ENCODE measurements at places on chromosomes 2 and 18.

GRCh38 chr18:26322890-26323653, 96.8 kb downstream of the TAF4B start:
- DNase-seq = no peak

GRCh38 chr2:88187038-88187676, 17.0 kb downstream of the THNSL2 start:
- no peak for DNase-seq

DNA sequence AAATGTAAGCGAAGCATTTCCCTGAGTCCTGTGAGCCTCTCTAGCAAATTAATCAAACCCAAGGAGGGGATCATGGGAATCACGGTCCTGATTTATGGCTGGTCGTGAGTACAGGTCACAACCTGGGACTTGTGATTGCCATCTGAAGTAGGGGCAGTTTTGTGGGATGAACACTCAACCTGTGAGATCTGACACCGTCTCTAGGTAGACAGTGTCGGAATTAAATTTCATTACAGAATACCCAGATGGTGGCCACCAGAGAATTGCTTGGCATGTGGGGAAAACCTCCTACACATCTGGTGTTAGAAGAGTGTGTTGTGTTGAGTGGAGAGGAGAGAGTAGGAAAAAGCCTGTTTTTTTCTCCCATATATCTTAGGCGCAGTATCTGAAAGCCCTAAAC, 12.5 kb downstream of the CAPN14 start:
- DNase-seq = no peak

DNA sequence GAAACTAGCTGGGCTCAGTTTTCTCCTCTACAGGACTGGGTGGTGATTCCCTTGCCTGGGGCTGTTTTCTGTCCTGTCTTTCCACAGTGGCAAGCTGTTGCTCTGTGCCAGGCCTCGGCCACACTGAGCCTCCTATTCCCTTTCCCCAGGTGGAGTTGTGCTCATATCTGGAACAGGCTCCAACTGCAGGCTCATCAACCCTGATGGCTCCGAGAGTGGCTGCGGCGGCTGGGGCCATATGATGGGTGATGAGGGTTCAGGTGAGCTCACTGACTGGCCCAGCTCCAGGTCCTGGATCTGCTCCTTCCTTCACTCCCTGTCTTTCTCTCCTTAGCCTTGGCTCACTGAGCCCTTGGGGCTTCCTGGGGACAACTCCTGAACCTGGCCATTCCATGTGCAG, 4.0 kb downstream of the NAGK start:
- DNase-seq = no peak

DNA sequence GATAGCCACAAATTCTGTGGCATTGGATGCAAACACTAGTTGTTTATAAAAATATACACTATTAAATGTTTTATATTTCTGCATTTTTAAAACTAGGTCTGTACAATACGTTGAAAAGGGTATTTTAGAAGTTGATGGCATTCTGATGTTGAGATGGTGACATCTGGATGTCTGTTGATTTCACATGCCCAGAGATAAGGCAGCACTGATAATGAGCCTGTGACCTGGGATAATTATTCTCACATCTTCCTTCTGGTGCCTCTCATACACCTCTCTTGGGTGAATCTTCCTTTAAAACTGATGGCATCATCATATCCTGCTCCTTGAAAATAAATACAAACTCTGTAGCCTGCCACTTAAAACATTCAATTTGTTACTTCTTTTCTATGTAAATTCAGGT, 208.6 kb downstream of the NYAP2 start:
- DNase-seq = no peak

DNA sequence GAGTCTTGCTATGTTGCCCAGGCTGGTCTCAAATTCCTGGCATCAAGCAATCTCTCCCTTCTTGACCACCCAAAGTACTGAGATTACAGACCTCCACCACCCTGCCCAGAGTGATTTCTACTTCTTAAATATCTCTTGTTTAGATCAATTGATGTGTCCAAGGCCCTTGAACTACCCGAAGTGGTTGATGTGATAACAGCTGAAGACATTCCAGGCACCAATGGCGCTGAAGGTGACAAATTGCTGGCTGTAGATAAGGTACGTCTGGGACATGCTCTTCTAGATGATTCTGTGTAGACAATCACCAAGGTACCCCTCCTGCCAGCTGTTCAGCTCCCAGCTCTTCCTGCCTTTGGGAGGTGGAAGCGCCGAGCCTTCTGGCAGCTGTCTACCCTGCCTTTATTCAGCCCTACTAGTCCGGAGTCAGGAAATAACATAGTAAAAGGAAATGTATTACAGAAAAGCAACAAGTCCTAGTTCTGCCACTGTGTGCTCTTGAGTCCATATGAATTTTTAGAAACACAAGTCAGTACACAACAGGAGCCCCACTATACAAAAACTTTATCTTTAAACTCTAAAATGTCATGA, 61.3 kb upstream of the BZW1 start:
- no peak for DNase-seq

DNA sequence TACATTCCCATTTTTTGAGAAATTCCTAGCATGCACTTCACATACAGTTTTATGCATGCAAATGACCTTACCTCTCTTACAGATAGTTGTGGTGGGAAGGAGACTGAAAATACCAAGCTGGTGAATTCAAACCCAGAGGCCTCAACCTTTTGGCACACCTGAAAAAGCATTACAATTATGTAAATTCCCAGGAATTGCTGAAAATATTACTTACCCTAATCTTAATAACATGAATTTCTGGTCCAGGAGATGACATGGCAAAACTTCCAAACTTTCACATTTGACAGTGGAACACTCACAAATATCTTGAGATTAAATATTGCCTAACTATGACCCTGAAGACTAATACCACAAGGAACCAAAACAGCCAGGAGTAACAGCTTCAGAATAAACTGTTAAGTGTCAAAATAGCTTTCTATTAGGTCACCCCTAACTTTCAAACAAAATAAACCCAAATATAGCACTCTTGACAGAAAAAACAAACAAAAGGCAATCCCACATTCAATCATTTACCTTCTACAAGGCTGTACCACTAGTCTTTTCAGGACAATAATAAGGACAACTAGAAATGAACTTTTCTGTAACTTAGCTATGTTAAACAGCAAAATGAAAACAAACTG, 10.9 kb upstream of the PEX13 start:
- no peak for DNase-seq

DNA sequence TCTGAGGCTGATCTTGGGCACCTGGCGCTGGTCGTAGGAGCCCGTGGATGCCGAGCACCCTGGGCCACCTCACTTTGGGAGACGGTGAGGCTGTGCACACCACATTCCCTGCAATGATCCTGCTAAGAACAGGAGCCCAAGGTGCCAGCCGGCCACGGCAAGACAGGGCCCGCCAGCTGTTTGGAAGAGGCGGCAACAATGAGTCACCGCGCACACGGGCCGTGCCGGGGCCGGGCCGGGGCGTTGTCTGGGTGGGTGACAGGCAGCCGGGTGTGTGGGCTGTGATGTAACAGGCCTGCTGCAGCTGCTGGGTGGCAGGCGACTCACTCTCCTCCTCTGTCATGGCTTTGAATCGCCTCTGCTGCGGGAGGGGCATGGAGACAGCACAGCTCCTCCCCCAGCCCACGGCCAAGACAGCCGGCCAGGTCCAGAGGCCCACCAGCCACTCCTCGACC, 49.7 kb upstream of the ODC1 start:
- DNase-seq = peak; percentile 49

DNA sequence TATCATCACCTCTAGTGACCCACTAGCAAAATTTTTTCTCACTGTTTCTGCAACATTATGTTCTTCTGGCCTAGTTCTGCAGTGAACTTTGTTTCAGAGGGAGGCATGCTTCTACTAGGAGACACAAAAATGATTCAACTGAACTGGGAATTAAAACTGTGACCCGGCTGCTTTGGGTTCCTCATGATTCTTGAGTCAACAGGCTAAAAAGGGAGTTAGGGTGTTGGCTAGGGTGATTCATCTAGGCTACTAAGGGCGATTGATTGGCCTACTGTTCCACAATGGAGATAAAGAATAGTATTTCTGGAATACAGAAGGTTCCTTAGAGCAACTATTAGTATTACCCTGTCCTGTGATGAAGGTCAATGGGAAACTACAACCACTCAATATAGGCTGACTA, 179.5 kb downstream of the PPP1R1C start:
- no peak for DNase-seq

DNA sequence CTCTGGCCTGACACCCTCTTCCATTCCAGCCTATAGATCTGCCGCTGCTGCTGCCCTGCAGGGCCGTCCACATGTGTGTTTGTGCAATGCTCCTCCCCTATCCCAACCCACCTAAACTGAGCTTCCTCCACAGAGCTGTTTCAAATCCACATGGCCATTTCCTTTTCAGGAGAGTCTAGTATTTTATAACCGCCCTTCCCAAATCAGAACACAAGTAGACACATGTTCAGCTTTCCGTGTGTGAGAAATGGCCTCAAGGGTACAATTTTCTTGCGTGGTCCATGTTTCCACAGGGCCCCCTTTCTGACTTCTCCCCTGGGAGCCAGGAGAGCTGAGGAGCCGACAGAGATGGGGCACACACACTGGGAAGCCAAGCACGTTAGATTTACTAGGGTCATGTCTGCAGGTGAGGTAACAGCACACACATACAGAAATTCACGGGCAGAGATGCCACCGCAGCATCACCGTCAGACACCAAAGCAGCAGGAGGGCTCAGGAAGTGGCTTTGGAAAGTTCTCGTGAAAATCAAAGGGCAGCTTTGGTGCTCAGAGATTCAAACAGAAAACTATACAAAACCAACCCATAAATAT, 102.9 kb upstream of the TGFA start:
- peak; percentile 55 for DNase-seq

DNA sequence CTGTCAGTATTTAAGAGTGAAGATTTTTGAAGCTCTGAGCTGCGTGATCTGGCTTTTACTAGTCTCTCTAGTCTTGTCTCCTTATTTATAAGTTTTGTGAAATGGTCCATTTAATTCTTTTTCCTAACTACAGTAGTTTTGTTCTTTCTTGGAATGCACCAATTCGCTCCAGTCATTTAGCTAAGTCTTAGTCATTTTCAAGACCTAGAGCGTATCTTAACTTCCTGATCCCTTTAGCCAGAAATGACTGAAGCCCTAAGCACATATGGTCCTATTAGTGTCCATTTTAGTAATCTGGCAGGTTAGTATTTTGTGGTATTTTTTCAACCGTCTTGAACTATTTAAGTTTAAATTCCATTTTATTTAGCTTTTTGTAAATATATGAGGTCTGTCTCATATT, 3.6 kb downstream of the BIRC6 start:
- DNase-seq = no peak

DNA sequence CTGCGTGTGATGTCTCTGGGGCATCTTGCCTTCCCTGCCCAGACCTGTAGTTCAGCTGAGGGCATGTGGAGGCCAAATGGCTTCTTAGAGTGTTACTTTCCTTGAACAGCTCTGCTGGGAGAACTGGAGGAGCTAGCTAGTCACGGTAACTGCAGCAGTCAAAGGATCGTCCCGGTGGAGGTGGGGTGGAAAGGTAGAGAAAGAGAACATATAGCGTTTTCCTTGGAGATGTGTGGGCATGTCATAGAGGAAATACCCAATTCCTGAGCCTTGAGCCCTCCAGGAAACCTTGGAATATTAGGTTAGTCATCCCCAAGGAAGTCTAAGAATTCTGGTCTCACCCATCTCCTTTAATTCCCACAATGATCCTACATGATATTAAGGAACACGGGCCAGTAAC, 33.5 kb upstream of the IL37 start:
- no peak for DNase-seq

DNA sequence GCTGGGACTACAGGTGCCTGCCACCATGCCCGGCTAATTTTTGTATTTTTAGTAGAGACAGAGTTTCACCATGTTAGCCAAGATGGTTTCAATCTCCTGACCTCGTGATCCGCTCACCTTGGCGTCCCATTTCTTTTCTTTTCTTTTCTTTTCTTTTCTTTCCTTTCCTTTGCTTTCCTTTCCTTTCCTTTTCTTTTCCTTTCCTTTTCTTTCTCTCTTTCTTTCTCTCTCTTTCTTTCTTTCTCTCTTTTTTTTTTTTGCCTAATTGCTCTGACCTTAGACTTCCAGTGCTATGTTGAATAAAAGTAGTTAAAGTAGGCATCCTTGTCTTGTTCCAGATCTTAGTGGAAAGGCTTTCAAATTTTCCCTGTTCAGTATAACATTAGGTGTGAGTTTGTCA, 41.0 kb upstream of the REEP1 start:
- no peak for DNase-seq

DNA sequence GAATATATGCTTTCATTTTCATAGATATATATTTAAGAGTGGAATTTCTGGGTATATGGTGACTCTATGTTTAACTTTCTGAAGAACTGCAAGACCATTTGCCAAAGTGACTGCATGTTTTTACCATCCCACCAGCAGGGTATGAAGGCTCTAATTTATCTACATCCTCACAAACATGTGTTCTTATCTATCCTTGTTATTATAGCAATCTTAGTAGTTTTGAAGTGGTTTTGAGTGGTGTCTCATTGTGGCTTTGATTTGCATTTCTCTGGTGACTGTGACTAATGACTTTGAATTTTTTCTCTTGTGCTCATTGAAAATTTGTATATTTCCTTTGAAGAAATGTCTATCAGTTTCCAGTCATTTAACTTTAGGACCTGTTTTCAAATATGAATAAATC, 310.2 kb upstream of the NRP2 start:
- DNase-seq = no peak

DNA sequence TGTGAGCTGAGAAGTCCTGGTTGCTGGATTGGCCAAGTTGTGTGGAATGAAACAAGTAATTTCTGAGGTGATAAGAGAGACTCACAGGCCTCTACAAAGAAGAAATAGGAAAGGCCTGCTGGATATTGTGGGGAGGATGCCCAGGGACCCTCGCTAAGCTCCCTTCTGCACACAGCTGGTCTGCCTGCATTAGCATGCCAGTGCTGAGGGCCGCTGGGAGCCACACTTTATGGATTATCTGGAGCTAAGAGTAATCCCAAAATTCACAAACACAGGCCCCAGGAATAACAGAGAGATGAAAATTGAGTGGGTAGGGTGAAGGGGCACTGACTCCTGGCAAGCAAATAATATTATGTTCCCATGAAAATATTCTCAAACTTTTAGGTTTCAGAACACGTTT, 114.9 kb upstream of the SIX3 start:
- no peak for DNase-seq

GRCh38 chr2:22995576-22995975, 389.4 kb upstream of the KLHL29 start:
- DNase-seq = no peak

DNA sequence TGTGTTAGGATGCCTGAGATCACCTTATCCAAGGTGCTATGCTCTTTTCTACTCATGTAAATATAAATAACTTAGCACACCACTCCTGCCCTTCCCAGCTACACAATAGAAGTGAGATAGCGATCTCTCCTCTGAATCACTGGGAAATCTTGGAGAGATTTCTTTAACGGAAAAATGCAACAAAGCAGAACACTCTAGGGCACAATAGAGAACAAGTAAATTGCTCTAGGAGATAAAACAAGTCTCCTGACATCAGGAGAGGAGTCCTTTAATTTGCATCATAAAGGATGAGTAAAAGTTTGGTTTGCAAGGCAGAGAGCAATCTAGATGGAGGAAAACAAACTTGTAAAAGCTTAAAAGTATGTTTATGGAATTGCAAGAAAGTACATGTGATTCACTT, 224.1 kb downstream of the PAX3 start:
- DNase-seq = no peak
